ENCODE measurements at places on chromosomes 16 and 17. TPM values are rescaled to one million over a fixed set of nuclear protein-coding genes. Genes with fewer than 3 reads are reported as not detected.

ITGB3 gene
- not detected for total RNA-seq

OSGIN1 gene
- 0.40 TPM for total RNA-seq

GRCh38 chr17:80652756-80653330 is 108.2 kb downstream of the RPTOR start:
- H3K36me3 ChIP-seq, result peaks cover 9% of the 10 kb centered on the region
- H3K4me1 ChIP-seq, result peaks cover 59% of the 10 kb centered on the region
- no peak for DNase-seq
- no peaks in the 10 kb centered on the region for H3K27me3 ChIP-seq
- H3K4me3 ChIP-seq, result no peak overlapping the region
- H3K27ac ChIP-seq, result peak overlapping the region; percentile 7

GRCh38 chr16:50213939-50214519 is 52.3 kb upstream of the ADCY7 start:
- no peak for DNase-seq
- H3K4me1 ChIP-seq, result peaks cover 14% of the 10 kb centered on the region
- H3K27me3 ChIP-seq, result no peaks in the 10 kb centered on the region
- H3K27ac ChIP-seq, result peak overlapping the region; percentile 46

GRCh38 chr17:79667746-79668145 is 56.9 kb upstream of the RBFOX3 start:
- H3K27me3 ChIP-seq, result peaks cover 52% of the 10 kb centered on the region
- no peak overlapping the region for H3K27ac ChIP-seq
- H3K4me1 ChIP-seq, result no peaks in the 10 kb centered on the region
- no peaks in the 10 kb centered on the region for H3K36me3 ChIP-seq

DNA sequence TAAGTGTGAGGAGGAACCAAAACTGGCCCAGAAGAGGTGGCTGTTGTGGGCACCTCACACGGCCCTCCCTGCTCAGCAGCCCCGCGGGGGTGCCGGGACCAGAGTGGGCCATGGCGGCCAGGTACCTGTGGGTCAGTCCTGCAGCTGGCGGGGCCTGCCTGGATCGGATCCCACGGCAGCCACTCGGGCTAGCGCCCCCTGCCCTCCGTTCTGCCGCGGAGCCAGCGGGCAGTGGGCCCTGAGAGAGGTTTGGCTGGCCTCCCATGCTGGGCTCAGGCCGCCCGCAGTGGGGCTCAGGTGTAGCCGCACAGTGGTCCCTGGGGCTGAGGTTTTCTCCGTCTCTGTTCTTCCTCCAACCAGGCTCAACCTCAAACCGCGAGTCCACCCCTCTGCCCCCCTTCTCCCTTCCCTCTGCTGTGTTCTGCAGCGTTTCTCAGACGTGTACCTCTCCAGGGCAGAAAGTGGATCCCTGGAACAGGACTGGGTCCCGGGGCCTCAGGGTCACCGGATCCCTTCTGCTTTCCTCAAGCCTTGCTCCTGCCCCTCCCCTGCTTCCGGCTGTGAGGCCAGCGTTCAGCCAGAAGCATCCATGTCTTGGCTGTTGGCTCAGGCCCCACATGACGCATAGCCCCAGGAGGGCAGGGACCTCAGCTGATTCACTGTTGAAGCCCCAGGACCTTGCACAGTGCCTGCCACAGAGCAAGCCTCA is 28.6 kb upstream of the ITGA3 start:
- DNase-seq, result peak; percentile 34
- H3K4me1 ChIP-seq, result peaks cover 6% of the 10 kb centered on the region
- H3K36me3 ChIP-seq, result no peaks in the 10 kb centered on the region
- H3K27ac ChIP-seq, result no peak overlapping the region

- peaks cover 4% of the 10 kb centered on the region for H3K36me3 ChIP-seq
- peak; percentile 88 for DNase-seq
- H3K4me1 ChIP-seq, result peaks cover 35% of the 10 kb centered on the region
- no peaks in the 10 kb centered on the region for H3K27me3 ChIP-seq
Observed at GRCh38 chr16:30567160-30567990, 4.1 kb downstream of the ZNF688 start.

DNA sequence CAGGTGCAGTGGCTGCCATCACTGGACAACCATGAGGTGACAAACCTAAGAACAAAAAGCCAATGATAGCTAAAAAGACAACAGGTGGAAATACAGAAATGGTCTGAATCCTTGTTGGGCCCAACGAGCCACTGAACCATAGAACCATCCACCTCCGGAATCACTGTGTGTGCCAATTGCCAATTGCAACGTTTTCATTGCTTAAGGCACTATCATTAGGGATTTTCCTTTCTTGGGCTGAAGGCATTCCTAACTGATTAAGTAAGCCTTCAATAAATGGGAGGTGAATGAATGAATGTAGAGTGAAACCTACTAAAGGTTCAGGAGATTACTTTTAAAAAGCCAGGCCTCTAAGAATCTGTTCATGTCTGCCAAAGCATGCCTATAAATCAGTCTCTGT is 3.6 kb downstream of the USP31 start:
- H3K4me1 ChIP-seq, result peaks cover 21% of the 10 kb centered on the region
- no peaks in the 10 kb centered on the region for H3K27me3 ChIP-seq
- DNase-seq, result no peak
- H3K27ac ChIP-seq, result no peak overlapping the region
- no peak overlapping the region for H3K4me3 ChIP-seq
